ENCODE measurements at places on chromosomes 2 and 18.

DNA sequence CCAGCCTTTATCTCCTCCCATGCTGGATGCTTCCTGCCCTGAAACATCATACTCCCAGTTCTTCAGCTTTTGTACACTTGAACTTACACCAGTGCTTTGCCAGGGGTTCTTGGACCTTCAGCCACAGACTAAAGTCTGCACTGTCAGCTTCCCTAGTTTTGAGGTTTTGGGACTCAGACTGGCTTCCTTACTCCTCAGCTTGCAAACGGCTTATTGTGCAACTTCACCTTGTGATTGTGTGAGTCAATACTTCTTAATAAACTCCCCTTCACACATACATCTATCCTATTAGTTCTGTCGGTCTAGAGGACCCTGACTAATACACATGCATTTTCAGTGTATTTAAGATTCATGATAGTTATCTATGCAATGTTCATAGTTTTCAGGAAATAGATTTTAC lies 35.8 kb upstream of the ZNF804A start:
- no peak for DNase-seq

DNA sequence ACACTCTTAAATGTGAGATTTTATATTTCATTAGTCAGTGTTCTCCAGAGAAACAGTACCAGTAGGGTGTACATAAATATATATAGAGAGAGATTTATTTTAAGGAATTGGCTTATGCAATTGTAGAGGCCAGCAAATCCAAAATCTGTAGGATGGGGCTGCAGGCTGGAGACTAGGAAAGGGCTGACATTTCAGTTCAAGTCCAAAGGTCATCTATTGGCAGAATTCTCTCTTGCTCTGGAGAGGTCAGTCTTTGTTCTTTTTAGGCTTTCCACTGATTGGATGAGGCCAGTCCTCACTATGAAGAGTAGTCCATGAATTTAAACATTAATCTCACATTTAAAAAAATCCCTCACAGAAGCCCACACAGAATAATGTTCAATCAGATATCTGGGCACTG lies 170.8 kb upstream of the NCKAP5 start:
- no peak for DNase-seq

DNA sequence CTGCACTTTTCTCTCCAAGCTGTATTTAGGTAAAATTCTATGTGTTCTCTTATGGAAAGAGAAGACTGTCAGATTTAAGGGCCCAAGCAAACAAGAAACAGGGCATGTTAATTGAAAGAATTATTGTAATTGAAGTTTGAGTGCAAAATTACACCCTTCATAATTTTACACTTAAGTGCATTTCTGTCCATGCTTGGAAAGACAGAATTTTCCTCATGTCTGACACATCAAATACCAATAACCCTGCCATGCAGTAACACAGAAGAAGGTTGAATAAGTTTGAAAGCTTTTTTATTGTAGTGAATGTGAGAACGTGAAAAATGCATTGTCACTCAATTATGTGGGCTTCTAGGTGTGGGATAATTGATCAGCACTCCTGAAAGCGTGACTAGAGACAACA lies 52.9 kb upstream of the PARD3B start:
- DNase-seq: no peak

DNA sequence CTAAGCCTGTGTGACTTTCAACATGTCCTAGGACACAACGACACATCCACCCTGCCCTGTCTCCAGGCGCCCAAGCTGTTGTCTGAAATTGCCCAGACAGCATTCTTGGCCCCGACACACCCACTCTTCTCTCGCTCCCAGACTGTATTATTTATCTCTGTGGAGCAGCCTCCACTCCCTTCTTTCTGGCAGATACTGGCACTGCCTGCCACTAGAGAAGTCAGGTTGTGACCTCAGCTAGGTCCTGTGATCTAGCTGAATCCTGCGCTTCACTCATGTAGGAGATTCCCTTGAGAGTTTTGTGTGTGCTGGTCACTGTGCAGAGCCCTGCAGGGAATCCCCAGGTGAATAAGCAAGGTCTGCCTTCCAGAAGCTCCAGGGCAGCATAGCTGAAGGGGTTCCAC lies 77.1 kb upstream of the TNP1 start:
- no peak for DNase-seq

GRCh38 chr2:220114443-220114842 lies 487.0 kb downstream of the SLC4A3 start:
- DNase-seq: no peak

- no peak for DNase-seq
These were observed 12.8 kb downstream of the SNED1 start for GRCh38 chr2:241011296-241011600.

DNA sequence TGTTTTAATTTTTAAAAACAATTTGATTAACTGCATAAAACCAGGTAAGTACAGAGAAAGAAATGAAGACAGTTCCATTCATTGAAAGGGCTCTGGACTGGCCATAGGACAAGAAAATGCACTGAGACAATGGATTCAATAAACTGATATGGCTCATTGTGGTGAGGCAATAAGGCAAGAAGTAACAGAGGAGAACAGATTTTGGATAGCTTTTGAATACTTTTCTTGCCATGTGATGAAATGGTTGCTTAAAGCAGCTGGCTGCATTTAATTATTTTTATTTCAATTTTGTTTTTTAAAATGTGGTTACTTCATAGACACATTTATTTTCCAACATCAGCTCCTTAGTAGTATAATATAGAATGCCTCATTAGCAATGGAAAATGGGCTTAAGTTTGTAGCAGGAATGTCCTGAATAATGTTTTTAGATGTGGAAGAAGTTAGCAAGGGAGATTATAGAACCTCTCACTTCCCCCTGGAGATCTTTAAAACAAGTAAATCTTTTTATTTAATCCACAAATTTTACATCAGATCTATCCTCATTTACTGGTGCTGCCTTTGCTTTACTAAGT lies 646.9 kb upstream of the ZEB2 start:
- DNase-seq: no peak

- DNase-seq: no peak
These were observed 106.9 kb upstream of the CD302 start for GRCh38 chr2:159904959-159905305.

- DNase-seq: no peak
These were observed 109.7 kb downstream of the NOL4 start for GRCh38 chr18:34114996-34115395.

GRCh38 chr18:26993568-26993967 lies 128.1 kb upstream of the AQP4 start:
- no peak for DNase-seq

DNA sequence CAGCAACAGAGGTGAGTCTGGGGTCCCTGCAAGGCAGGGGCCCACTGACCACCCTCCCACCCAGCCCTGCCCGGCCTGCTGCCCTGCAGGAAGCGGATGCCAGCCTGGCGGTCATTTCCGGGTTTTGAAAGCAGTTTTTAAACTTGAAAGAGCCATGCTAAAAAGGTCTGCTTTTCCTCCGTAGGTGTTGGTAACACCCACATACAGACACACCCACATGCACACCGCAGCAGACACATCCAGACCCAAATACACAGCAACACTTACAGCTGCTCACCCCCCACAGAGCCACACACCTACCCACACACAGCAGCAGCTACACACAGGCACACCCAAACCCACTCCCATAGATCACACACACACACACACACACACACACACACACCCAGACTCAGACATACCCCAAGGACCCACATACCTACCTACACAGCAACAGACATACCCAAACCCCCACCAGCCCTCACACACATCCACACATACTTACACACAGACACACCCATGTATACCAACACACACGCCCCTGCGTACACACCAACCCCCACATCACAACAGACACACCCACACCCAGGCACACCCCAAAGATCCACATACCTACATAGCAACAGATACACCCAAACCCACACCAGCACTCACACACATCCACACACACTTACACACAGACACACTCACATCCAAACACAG lies 7.6 kb downstream of the ZFP36L2 start:
- no peak for DNase-seq

GRCh38 chr2:100262555-100263320 lies 59.6 kb downstream of the LONRF2 start:
- peak; percentile 68 for DNase-seq

GRCh38 chr18:6566338-6566911 lies 151.7 kb upstream of the L3MBTL4 start:
- DNase-seq: no peak

DNA sequence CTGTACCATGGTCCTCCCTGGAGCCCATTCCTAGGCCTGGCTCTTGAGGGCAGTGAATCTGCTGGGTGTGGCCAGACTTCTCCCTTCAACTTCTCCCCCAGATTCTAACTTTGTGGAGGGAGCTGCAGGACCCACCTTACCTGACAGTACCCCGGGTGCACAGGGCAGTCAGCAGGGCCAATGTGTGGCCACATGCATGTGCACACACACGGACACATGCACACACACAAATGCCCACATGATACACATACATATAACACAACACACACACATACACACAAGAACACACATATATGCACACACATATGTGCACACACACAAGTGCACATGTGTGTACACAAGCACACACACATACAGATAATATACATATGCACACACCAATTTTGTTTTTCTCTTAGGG lies 300.0 kb upstream of the HS6ST1 start:
- no peak for DNase-seq

DNA sequence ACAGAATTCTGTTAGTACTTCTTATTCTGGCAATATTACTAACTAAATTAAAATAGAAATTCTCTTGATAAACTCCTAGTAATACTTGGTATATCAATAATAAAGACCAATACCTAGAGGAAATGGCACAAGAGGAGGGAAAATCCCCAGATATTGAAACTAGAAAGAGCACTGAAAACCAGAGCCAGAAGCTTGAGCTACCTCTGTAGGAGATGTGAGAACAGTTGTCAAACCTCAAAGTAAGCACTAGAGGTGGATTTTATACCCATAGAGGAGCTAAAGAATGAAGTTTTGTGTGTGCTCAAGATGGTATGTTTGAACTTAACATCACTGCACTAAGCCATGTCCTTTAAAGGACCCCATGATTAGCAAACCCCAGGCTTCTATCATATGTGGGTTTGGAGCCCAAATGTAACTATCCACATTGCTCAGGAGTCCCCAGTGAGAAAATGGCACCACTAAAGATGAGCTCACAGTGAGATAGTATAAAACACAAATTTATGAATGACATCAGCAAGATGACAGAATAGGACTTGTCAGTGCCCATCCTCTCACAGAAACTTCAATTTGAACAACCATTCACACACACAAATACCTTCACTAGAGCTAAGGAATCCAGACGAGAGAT lies 122.1 kb downstream of the PKP4 start:
- DNase-seq: no peak

- DNase-seq: no peak
These were observed 15.5 kb downstream of the KCNIP3 start for GRCh38 chr2:95312543-95313201.

- no peak for DNase-seq
These were observed 120.8 kb downstream of the NFATC1 start for GRCh38 chr18:79516441-79516931.

DNA sequence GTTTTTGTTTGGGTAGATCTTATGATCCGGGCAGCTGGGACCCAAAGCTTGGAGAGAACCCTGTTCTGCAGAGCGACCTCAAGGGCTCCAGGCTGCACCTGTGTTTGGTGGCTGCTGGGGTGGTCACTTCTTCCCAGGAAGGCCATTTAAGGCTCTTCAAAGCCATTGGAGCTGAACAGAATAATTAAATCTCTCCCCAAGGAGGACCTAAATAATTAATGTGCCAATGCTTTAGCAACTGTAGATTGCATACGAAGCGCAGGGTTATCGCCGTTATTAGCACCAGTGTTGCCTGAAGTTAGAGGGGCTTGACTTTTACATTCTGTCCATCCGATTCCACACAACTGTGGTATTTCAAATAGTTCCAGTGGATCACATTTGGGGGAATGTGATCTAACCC lies 251.4 kb downstream of the ATAD2B start:
- DNase-seq: no peak

- peak; percentile 29 for DNase-seq
These were observed 143.5 kb upstream of the LMAN1 start for GRCh38 chr18:59502274-59503175.

DNA sequence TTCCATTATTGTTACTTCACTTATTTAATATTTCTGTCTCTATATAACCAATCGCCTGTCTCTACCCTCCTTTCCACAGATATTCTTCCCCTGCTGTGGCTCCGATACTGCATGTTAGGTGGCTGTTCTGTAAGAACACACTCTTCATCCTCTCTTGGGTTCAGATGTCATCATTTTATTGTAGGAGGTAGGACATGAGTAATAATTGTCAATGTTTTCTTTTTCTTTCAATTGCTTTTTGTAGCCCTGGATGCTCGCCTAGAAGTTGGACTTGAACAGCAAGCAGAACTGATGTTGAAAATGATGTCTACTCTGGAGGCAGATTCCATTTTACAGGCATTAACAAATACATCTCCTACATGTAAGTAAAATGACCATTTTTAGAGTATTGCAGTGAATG lies 128.6 kb downstream of the BIRC6 start:
- no peak for DNase-seq

GRCh38 chr2:238450440-238450861 lies 23.7 kb downstream of the ASB1 start:
- DNase-seq: no peak

DNA sequence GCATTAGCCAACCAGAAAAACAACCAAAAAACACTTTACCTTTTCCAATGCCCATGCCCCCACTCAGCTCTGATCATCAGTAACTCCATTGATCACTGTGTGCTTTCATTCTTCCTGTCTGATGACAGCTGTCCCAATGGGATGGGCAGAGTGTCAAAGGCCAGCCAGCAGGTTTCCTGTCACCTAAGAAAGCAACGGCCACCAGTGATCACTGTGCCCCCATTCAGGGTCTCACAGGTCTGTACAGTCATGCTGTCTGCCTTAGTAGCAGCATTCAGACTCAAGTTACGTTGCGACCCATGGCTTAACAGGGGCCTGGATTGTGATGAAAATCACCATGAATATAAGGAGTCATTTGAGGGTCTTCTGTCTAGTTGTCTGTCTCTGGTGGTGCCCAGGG lies 184.5 kb downstream of the MGAT5 start:
- no peak for DNase-seq

DNA sequence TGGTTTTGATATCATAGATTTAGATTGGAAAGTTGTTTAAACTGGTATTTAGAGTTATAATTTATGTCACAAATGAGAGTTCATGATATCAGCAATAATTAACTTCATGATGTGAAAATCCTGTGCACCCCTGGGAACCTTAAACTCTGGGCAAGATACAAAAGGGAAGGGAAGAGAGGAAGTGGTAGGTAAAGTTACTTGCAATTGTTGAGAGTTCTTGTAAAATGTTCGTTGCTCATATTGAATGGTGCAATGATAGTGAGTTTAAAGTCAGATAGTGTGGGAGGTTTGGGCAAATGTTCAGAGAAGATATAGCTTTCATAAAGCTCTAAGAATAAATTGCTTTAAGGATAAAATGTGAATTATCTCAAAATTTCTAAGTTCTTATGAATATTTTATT lies 75.4 kb downstream of the SP110 start:
- DNase-seq: no peak

All from HTR-8/SVneo (cell line).